Pancreas (tissue), 10 donors: ENCODE measurements at places on chromosomes 13 and 19. TPM values are rescaled to one million over a fixed set of nuclear protein-coding genes. Genes with fewer than 3 reads are reported as not detected.
A peak's percentile ranks its signal among the peaks of the same experiment; 100 is the strongest.

GRCh38 chr19:49851456-49852259, 699 bp downstream of the PTOV1 start:
- DNase-seq, result peak; percentile 55

HIPK4 gene
- 0.06 TPM for total RNA-seq

DNA sequence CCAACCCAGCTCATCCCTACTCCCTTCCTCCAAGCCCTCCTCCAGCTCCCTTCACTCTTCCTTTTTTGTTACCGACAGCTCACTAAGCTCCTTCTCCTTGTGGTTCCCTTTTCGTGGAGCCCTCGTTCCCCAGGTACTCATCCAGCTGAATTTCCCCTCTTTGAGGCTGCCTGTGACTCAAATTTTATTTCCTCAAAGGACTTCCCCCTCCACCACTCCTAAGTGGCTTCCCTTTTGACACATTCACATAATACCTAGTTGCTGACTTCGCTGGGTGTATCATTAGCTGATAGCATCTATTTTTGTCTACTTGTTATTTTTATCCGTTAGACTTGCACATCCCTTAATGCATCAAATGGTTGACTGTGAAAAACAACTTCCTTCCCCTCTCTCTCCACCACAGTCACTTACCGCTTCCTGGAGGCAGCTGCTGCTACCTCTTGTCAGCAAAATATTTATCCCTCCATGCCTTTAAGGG, 14.5 kb downstream of the FFAR2 start:
- no peak for DNase-seq

GRCh38 chr19:4993683-4994082, 24.8 kb downstream of the KDM4B start:
- no peak for DNase-seq

GRCh38 chr13:106594980-106595379, 27.0 kb upstream of the ARGLU1 start:
- no peak for DNase-seq

- no peak for DNase-seq
Measured at GRCh38 chr13:26579580-26579979, 22.1 kb downstream of the WASF3 start.

FAM83E gene
- 2.9 TPM for total RNA-seq

ZNF610 gene
- 0.90 TPM for total RNA-seq

SMAD9 gene
- total RNA-seq, result 1.5 TPM

DNA sequence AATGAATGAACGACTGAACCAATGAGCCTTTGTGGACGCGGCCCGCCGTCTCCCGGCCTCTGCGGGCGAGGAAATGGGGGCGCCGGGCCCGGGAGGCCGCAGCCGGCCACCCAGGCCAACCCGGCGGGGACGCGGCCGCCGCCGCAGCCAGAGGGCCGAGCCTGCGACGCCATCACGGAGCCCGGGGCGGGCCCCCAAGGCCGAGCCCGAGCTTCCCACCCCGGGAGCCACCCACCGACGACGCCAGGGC, 216 bp downstream of the SUGP2 start:
- no peak for DNase-seq

GRCh38 chr19:51607920-51608562, 22.2 kb downstream of the SIGLEC5 start:
- peak; percentile 63 for DNase-seq

GRCh38 chr13:73820285-73820684, 313.9 kb downstream of the KLF12 start:
- DNase-seq, result no peak
